ENCODE measurements at places on chromosomes 1 and 21. TPM values are rescaled to one million over a fixed set of nuclear protein-coding genes. Genes with fewer than 3 reads are reported as not detected.

Gene MFAP2
- total RNA-seq = 1.8 TPM

Gene SLAMF1
- total RNA-seq = not detected

Gene EDARADD
- total RNA-seq = 0.91 TPM

Gene SERPINC1
- total RNA-seq = not detected

Gene COPA
- total RNA-seq = 142 TPM

Gene SEMA4A
- 13.1 TPM for total RNA-seq

Gene KRTAP19-3
- not detected for total RNA-seq

Gene IL10
- total RNA-seq = not detected

Gene AMPD1
- not detected for total RNA-seq

Gene TEDDM1
- total RNA-seq = not detected

Gene APCS
- not detected for total RNA-seq

Gene FCRL6
- total RNA-seq = not detected

Gene C1orf94
- total RNA-seq = not detected

Gene NUAK2
- total RNA-seq = 4.8 TPM

Gene LRRC52
- total RNA-seq = not detected

Gene TMEM167B
- 21.0 TPM for total RNA-seq

Gene BRINP3
- total RNA-seq = not detected

Gene PADI4
- total RNA-seq = 0.92 TPM

Gene MPL
- not detected for total RNA-seq

Gene AKIRIN1
- 77.3 TPM for total RNA-seq

Gene C1orf21
- 7.3 TPM for total RNA-seq

Gene SIK1
- total RNA-seq = 107 TPM

Gene NES
- total RNA-seq = 70.0 TPM

Gene SLC9C2
- not detected for total RNA-seq

Gene CYP4A11
- not detected for total RNA-seq

Gene ANKRD35
- total RNA-seq = 0.40 TPM

Gene RPTN
- not detected for total RNA-seq

Gene FCRL2
- not detected for total RNA-seq

Gene TLR5
- 1.2 TPM for total RNA-seq

Gene GPR37L1
- 0.04 TPM for total RNA-seq

Gene UTS2
- not detected for total RNA-seq

Gene DNASE2B
- total RNA-seq = not detected

Gene SOX13
- total RNA-seq = 81.9 TPM

Gene CLCA4
- not detected for total RNA-seq

Gene AVPR1B
- 0.22 TPM for total RNA-seq

Gene RNU1-4
- under 0.01 TPM for total RNA-seq

Measured in PC-3 (cell line).